ENCODE measurements at places on chromosomes 1 and 21.

- no peak for DNase-seq
These were observed 35.4 kb downstream of the CXADR start for GRCh38 chr21:17548262-17548661.

DNA sequence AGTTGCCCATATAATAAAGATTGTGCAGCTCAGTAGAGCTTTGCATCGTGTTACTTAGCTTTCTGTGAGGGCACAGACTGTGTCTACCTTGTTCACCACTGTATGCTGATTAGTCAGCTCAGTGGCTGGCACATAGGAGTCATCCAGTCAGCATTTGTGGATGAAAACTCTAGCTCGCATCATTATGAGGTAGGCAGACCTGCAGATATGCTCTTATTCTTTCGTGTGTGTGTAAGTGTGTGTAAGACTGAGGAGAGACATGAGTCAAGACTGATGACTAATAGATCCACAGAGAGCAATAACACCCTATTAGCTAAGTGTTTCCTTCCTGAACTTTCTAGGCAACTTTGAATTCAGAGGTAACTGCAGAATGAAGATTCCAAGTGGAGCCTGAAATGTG, 17.1 kb downstream of the TTF2 start:
- peak; percentile 32 for DNase-seq

- no peak for DNase-seq
These were observed 150.1 kb downstream of the HIVEP3 start for GRCh38 chr1:41768583-41768982.

DNA sequence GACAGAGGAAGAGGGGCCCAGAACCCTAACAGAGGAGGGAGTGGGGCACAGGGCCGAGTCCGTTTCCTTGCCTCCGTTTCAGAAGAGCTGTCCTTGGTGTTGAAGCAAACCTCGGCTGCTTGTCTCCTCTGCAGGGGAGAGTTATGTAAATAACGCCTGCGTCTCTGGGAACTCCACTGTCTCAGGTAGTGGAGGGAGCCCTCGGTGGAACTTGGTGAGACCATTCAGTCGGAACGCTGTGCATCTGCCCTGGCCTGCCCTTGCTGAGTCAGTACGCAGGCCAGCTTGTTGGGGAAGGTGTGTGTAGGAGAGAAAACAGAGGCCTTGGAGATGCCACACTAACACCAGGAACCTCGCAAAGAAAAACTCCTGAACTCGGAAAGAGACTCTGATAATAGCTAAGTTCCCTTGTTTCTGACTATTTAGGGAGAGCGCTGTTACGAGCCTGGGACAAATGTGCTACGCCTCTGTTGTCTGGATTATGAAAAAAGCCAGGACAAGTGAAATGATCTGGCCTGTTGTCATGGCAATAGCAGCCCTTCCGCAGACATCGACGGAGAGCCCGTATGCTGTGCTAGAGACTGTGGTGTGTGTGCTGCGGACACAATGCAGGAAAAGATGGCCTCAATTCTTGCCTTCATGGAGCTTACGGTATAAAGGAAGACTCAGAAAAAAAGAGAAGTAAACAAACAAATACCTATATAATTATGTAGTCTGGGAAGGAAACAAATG, 94.6 kb upstream of the AKT3 start:
- peak; percentile 81 for DNase-seq

DNA sequence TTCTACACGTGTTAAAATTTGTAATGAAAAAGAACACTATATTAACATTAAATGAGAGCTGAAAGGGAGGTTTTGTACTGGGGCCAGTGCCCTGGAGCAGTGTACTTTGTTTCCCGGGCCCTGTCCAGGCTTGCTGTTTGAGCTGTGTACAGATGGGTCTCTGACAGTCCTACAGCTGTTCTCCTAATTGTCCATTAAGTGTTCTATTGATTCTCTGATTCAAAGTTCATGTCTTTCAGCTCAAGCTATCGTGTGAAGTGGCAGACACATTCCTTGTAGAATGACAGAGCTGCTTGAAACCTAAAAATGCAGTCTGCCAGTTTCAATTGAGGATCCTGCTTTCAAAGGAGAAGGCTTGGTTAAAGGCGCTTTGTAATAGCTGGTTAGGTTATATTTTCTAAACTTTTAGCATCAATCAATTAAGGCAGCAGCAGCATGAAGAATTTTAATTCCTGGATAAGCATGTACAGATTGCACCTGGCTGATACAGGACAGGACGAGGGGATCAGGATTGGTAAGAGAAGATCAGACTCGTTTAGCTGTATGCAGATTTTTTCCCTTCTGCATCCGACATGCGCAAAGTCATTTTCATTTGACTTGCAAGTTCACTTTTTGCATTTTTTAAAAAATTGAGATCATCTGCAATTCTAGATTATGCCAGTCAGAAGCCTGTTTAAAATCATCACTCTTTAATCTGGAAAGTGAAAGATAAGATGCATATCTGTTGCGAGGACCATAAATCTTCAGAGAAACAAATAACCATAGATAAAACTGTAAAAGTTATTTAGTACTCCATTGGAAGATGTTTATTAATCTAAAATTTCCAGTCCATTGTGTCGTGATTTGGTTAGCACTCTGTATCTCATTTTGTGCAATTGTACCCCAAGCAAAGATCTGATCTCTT, 98.5 kb downstream of the ATG4C start:
- no peak for DNase-seq

GRCh38 chr1:240210026-240210425, 118.3 kb downstream of the FMN2 start:
- DNase-seq = no peak

GRCh38 chr21:40668555-40669275, 178.2 kb downstream of the DSCAM start:
- DNase-seq = no peak

- DNase-seq = no peak
These were observed 9.8 kb upstream of the TCEA3 start for GRCh38 chr1:23434260-23434775.

DNA sequence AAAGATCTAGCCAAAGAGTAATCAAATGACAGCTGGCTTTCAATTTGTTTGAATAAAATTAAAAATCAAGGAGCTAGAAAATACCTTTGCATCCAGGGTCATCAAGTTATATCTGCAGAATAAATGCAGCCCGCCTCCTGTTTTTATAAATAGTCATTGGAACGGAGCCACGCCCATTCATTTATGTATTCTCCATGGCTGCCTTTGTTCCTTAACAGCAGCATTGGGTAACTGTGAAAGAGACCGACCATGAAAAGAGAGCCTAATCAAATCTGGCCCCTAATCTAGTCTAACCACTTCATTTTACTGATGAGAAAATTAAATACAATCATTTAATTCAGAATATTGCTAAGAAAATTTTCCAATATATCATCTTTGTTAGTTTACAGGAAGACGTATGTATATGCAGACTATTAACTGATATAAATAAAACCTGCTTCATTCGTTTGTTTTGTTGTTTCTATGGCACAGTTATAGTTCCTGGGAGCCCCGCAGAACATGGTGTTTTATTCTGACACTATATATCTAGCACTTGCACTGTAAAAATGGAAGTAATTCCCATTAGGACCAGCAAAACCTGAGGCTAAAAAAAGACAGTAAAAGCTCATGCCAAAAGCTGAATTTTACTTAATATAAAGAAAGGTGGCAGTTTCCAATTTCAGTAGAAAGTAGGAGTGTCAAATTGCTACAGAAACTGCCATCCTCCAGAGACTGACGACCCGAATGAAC, 111.8 kb upstream of the PALMD start:
- no peak for DNase-seq

- DNase-seq = no peak
These were observed 28.4 kb upstream of the LHX4 start for GRCh38 chr1:180201451-180202200.

DNA sequence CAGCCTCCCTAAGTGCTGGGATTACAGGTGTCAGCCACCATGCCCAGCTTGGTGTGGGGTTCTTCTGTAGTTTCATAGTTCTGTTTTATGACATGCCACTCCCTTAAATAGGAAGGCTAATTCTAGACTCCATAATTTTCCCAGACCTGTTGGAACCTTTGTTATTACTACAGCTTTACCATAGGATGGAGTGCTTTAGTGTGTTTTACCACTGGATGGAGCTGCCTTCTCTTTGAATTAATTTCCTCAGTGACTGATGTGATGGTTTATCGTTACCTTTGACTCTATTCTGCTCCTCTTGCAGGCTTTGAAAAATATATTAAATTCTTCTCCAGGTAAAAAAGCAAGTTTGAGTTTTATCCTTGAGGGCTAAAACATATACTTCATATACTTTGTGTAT, 84.6 kb upstream of the NEK7 start:
- no peak for DNase-seq

DNA sequence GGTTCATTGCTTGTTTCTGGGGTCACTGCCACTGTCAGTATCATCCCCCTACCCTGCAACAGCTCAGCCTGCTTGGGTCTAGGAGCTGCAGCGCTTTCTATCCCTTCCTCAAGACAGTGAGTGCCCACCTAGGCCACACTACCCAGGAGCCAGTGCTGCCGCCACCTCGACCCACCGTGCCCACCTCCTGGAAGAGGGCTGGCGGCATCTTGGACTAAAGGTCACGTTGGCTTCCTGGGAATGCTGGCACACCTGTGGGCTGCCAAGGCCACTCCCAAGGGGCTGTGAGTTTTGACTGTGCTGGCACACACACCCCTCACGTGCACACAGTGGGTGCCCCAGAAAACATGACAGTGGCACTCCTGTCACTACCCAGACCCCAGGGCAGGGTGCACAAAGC, 22.1 kb downstream of the CRYAA start:
- DNase-seq = no peak

GRCh38 chr1:162020150-162020549, 3.5 kb downstream of the OLFML2B start:
- no peak for DNase-seq

- no peak for DNase-seq
These were observed 482.4 kb downstream of the PCP4 start for GRCh38 chr21:40349591-40349990.

DNA sequence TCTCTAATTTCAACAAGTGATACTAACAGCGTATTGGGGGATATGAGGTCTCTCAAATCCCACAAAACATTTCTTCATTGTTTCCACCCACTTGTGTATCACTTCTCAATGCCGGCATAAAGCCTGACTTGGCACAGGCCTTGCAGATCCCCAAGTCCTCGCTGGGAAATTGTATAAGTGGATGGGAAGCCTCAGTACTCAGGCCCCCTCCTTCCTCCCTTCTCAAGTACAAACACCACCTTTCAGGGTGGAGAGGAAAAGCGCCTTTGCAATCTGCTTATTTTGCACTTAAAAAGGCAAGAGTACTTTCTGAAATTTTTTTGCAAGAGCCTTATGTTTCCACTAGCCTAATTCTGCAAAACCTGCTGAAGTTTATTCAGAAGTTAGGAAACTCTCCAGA, 25.8 kb upstream of the KLHDC8A start:
- no peak for DNase-seq

DNA sequence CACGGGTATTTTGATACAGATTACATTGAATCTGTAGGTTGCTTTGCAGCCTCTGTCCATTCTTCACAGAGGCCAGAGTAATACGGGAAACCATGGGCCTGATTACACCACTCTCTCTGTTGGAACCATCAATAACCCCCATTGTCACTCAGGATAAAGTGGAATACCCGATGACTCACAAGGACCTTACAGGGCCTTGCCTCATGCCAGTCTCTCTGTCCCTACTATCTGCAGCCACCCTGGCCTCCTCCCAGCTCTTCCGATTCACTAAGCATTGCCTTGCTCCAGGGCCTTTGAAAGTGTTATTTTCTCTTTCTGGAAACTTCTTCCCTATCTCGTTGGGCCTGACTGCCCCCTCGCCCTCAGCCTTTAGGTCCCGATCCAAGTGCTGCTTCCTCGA, 61.7 kb downstream of the HMGB4 start:
- DNase-seq = no peak

GRCh38 chr1:77605246-77606026, 77.0 kb downstream of the ZZZ3 start:
- DNase-seq = peak; percentile 4

- peak; percentile 86 for DNase-seq
These were observed at the start of gene WNT9A for GRCh38 chr1:227947676-227948492. Gene WNT9A, minus strand, starts transcription at chr1:227947932. Its CDS starts 45 bp downstream, at chr1:227947887.

GRCh38 chr21:38853421-38853919, 47.7 kb downstream of the ETS2 start:
- peak; percentile 60 for DNase-seq

All from hepatocyte (in vitro differentiated cells).